ENCODE measurements at places on chromosomes 3 and 15. TPM values are rescaled to one million over a fixed set of nuclear protein-coding genes. Genes with fewer than 3 reads are reported as not detected.

Gene NMB
- 5.7 TPM for total RNA-seq

Gene GTPBP8
- 62.8 TPM for total RNA-seq

Gene SUSD5
- not detected for total RNA-seq

- no peak for DNase-seq
- H3K36me3 ChIP-seq = peaks cover 50% of the 10 kb centered on the region
- no peak overlapping the region for H3K4me3 ChIP-seq
- H3K4me1 ChIP-seq = no peaks in the 10 kb centered on the region
Observed at GRCh38 chr3:155938409-155938808, 68.0 kb downstream of the GMPS start.

DNA sequence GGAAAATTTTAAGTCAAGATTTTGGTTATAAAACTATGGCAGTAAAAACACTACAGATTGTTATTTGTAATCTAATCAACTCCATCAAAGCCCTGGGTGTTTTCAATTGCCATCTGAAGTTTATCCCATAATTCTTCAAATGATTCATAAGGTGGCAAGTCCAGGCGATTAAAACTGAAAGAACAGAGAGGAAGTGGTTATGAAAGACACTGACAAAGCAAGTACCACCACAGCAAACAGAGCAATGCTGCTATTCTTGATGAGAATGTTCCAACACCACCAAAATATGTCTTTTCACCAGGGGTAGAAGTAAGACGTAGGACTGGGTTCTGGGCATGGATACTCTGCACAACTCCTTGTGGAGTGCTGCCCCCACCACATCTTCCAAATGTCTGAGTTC is 86.9 kb upstream of the PRTG start:
- H3K27me3 ChIP-seq = no peaks in the 10 kb centered on the region
- H3K4me3 ChIP-seq = no peak overlapping the region
- H3K36me3 ChIP-seq = peaks cover 5% of the 10 kb centered on the region
- peak; percentile 15 for DNase-seq
- peaks cover 11% of the 10 kb centered on the region for H3K4me1 ChIP-seq

DNA sequence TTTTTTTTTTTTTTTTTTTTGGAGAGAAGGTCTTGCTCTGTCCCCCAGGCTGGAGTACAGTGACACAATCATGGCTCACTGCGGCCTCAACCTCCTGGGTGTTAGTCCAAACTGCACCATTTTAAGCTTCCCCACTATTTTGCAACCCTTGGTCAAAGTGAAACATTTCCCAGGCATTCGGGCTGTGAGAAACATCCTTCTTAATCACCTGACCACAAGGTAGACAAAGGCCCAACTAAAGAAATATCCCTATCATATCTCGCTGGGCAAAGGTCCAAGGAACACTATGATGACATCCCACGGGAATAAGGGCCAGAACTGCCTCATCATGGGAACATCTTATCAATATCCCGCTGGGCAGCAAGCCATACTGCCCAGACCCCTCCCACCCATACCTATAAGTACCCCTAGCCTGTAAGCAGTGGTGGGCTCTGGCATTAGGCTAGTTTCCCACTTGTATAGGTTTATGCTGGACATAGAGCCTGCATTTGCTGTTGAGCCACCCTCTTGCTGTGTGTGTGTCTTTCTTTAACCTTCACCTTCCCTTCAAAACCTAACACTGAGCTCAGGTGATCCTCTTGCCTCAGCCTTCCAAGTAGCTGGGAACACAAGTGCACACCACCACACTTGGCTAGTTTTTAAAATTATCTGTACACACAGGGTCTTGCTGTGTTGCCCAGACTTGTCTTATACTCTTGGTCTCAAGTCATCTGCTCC is 95.2 kb downstream of the SEMA5B start:
- no peak overlapping the region for H3K27ac ChIP-seq
- H3K36me3 ChIP-seq = no peaks in the 10 kb centered on the region

Gene LRRN1
- total RNA-seq = 0.67 TPM

GRCh38 chr15:100544338-100544841 is 15.6 kb upstream of the CERS3 start:
- H3K4me3 ChIP-seq = no peak overlapping the region
- no peak overlapping the region for H3K27ac ChIP-seq
- H3K36me3 ChIP-seq = peaks cover 1% of the 10 kb centered on the region
- peaks cover 12% of the 10 kb centered on the region for H3K4me1 ChIP-seq
- DNase-seq = no peak
- no peaks in the 10 kb centered on the region for H3K27me3 ChIP-seq

- H3K4me3 ChIP-seq = no peak overlapping the region
- H3K27ac ChIP-seq = no peak overlapping the region
- DNase-seq = no peak
- no peaks in the 10 kb centered on the region for H3K27me3 ChIP-seq
- H3K36me3 ChIP-seq = no peaks in the 10 kb centered on the region
Observed at GRCh38 chr3:70000028-70000410, 486 bp downstream of the SAMMSON start.

Gene ZMYND10
- total RNA-seq = 0.54 TPM

DNA sequence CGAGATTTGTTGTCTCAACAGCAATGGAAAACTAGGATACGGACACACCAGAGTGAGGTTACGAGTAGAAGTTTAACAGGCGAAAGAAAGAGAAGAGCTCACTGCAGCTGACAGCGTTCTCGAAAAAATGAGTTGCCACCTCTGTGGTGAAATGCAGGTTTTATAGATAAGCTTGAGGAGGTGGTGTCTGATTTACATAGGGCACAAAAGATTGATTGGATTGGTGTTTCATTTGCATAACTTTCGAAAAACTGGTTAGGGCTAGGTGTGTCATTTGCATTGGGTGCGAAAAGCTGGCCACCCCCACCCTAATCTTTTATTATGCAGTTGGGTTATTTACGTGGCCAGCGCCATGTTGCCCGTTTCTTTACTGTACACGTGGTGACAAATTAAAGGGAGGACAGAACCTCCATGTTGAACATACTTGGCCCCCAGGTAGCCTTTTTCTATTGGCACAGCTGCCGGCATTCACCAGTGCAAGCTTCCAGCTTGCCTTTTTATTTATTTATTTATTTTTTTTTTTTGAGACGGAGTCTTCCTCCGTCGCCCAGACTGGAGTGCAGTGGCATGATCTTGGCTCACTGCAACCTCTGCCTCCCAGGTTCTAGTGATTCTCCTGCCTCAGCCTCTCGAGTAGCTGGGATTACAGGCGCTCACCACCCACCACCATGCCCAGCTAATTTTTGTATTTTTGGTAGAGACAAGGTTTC is 8.3 kb downstream of the IFT122 start:
- peak overlapping the region; percentile 10 for H3K27ac ChIP-seq
- H3K4me3 ChIP-seq = no peak overlapping the region
- peaks cover 10% of the 10 kb centered on the region for H3K4me1 ChIP-seq
- no peak for DNase-seq
- peaks cover 18% of the 10 kb centered on the region for H3K36me3 ChIP-seq

Gene CSTA
- total RNA-seq = not detected

DNA sequence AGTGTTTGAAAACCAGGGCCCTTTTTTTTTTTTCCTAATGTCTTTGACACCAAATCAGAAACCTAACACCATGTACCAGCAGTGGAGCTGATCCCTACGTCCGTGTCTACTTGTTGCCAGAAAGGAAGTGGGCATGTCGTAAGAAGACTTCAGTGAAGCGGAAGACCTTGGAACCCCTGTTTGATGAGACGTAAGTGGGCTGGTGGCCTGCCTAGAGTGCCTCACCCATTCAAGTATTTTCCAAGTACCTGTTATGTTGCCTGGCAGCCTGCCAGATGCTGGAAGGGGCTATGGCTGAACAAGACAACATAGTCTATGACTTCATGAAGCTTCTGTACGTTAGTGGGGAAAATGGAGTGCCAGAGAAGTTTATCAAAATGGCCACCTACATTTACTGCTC is 39.7 kb downstream of the ESYT3 start:
- H3K27ac ChIP-seq = no peak overlapping the region
- no peak overlapping the region for H3K4me3 ChIP-seq
- DNase-seq = no peak
- no peaks in the 10 kb centered on the region for H3K4me1 ChIP-seq
- no peaks in the 10 kb centered on the region for H3K36me3 ChIP-seq

DNA sequence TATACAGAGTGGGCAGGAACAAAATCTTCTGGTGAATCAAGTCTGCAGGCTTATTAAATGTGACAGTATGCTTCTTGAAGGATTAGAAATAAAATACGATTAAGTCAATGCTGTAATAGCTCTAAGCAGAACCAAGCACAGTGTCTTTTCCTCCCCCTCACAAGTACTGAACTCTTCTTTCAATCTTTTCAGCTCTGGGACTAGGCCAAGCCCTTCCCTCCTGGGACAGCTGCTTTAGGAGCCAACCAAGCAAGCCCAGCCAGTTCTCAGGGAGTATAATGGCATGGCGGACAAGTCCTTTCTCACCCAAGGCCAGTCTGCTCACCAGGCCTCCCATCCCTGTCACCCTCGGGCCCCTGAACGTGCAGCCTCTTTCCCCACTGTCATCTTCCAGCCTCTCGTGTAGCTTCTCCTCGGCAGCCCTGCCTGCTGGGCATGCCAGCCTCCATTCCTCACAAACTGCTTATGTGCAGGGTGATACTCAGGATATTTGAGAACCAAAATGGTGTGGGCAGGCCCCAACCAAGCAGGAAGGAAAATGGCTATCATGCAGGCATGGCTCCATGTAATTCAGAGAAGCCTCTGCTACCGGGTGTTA is 8.4 kb upstream of the PPP1R2 start:
- peaks cover 85% of the 10 kb centered on the region for H3K4me1 ChIP-seq
- no peak overlapping the region for H3K27ac ChIP-seq
- no peak for DNase-seq
- H3K4me3 ChIP-seq = no peak overlapping the region
- H3K27me3 ChIP-seq = no peaks in the 10 kb centered on the region

- no peaks in the 10 kb centered on the region for H3K27me3 ChIP-seq
- H3K4me3 ChIP-seq = no peak overlapping the region
- no peak for DNase-seq
- no peaks in the 10 kb centered on the region for H3K36me3 ChIP-seq
Observed at GRCh38 chr15:63887630-63888029, 53.9 kb upstream of the HERC1 start.

Gene PIERCE2
- 0.44 TPM for total RNA-seq

Gene KBTBD12
- not detected for total RNA-seq

DNA sequence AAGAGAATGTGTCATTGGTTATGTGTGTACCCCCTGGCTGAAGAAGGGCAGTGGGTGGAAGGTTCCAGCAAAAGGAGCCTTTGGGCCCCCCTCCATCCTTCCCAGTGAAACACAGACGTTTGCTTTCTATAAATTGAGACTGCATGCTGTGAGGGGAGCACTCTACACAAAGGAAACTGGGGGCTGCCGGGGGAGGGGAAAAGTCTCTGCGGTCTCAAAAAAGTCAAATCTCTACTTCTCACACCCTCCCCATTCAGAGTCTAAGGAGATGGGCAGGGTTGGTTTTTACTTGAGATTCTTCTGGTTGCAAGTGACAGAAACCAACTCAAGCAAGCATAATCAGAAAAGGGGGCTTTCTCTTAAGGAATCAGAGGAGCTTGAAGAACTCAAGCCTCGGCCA is 50.1 kb upstream of the TLE3 start:
- H3K36me3 ChIP-seq = no peaks in the 10 kb centered on the region
- H3K27ac ChIP-seq = no peak overlapping the region
- peaks cover 3% of the 10 kb centered on the region for H3K4me1 ChIP-seq
- no peak for DNase-seq
- no peak overlapping the region for H3K4me3 ChIP-seq

DNA sequence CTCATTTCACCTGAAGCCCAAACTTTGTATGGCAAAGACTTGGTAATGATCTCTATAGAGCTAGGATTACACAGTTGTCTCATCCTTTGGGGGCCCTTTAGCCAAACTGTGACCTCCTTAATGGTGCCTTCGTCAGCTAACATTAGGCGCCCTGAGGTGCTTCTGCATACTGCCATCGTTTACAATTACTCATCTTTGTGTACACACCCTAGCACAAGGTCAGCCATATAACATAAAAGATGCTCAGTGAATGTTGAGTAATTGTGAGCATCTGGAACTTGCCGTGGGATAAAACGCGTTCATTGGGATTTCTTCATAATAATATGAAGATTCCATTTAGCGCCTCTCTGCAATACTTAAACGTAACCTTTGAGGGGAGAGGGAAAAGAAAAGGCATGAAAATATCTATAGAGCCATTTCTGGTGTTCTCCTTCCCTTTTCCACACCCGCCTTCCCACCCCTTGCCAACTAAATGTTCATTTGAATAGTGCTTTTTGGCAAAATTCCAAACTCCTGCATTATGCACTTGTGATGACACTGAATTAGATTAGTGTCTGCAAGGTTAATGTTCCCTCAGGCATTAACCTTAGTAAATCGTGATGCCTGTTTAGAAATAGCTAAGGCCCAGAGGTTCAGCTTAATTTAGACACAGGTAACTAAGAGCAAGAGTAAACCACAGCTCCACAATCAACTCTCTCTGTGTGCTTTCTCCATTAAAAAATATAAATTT is 990 bp upstream of the ZNF148 start:
- no peak for DNase-seq
- H3K27ac ChIP-seq = peak overlapping the region; percentile 96
- H3K4me1 ChIP-seq = peaks cover 27% of the 10 kb centered on the region
- H3K4me3 ChIP-seq = peak overlapping the region; percentile 92

Gene WWTR1
- total RNA-seq = 0.42 TPM

Gene ARHGEF26
- total RNA-seq = 0.25 TPM

- no peak overlapping the region for H3K27ac ChIP-seq
- no peak for DNase-seq
- H3K4me1 ChIP-seq = peaks cover 23% of the 10 kb centered on the region
- H3K27me3 ChIP-seq = no peaks in the 10 kb centered on the region
Observed at GRCh38 chr15:59294574-59295260, 78.0 kb downstream of the MYO1E start.

DNA sequence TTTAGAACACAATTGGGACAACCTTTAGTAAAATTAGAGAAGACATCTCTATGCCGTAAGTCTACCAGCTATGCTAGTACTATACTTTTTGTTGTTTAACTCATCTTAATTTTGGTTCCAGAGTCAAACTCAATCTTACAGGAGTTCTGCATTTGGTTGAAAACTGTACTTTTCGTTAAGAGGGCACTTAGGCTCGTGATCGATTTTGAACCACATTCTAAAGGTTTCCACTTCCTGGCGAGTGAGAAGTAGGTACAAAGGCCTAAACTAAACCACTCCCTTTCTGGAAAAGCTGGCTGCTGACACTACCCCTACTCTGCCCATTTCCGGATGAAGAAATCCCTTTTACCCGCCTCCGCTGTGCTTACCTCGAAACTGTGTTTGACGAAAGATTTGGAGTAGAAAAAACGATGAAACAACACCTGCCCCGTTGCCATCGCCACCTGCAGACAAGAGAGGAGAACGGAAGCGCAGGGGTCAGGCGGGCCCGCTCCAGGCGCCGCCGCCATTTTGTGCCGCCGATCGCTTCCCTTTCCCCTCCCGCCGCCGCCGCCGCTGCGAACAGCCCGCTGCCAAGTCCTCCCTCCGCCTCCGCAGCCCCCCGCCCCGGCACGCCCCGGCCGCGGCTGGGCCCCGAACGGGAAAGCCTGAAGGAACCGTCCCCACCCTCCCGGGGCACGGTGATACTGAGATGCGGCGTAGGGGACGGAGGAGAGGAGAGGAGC is 748 bp downstream of the CCNL1 start:
- H3K36me3 ChIP-seq = peaks cover 63% of the 10 kb centered on the region
- DNase-seq = peak; percentile 88
- H3K4me3 ChIP-seq = peak overlapping the region; percentile 93
- H3K27me3 ChIP-seq = no peaks in the 10 kb centered on the region
- H3K27ac ChIP-seq = peak overlapping the region; percentile 99

Gene PRC1
- 173 TPM for total RNA-seq
